Activated naive CD4-positive, alpha-beta T cell treated with anti-CD3 and anti-CD28 coated beads, Interleukin-2, amount 50 U/mL, for 72 hours (primary cell): ENCODE measurements at places on chromosomes 13 and 19. TPM values are rescaled to one million over a fixed set of nuclear protein-coding genes. Genes with fewer than 3 reads are reported as not detected.

KIR2DL4 gene
- 0.25 TPM for total RNA-seq

APOE gene
- total RNA-seq, result 2.9 TPM

DNA sequence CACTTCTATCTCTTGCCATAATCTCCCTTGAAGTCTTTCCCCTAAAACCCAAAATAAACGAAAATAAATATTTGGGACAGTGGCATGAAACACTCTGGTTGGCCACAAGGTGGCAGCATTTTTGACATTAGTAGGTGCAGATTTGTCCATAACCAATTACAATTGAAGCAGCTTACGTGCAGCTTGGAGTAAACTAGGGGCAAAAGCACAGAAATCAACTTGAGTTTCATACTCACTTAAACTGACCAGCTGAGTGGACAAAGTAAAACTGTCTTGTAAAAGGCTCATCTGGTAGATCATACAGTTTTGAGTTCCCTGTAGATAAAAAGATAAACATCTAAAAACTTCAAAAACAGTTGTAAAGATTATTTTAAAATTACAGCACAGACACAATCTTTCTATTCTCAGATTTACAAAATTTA is 18.8 kb downstream of the PDCD5 start:
- peak; percentile 55 for DNase-seq

C19orf33 gene
- total RNA-seq, result not detected

- DNase-seq, result no peak
These were observed 12.5 kb downstream of the MEIS3 start for GRCh38 chr19:47406711-47407416.
